ENCODE measurements at places on chromosomes 12 and 14.

GRCh38 chr12:112546996-112547395 is 128.2 kb downstream of the PTPN11 start:
- DNase-seq, result no peak

- DNase-seq, result no peak
Measured at GRCh38 chr14:55803873-55804553, 224.0 kb downstream of the KTN1 start.

- no peak for DNase-seq
Measured at GRCh38 chr12:5260591-5261086, 171.3 kb upstream of the NTF3 start.

DNA sequence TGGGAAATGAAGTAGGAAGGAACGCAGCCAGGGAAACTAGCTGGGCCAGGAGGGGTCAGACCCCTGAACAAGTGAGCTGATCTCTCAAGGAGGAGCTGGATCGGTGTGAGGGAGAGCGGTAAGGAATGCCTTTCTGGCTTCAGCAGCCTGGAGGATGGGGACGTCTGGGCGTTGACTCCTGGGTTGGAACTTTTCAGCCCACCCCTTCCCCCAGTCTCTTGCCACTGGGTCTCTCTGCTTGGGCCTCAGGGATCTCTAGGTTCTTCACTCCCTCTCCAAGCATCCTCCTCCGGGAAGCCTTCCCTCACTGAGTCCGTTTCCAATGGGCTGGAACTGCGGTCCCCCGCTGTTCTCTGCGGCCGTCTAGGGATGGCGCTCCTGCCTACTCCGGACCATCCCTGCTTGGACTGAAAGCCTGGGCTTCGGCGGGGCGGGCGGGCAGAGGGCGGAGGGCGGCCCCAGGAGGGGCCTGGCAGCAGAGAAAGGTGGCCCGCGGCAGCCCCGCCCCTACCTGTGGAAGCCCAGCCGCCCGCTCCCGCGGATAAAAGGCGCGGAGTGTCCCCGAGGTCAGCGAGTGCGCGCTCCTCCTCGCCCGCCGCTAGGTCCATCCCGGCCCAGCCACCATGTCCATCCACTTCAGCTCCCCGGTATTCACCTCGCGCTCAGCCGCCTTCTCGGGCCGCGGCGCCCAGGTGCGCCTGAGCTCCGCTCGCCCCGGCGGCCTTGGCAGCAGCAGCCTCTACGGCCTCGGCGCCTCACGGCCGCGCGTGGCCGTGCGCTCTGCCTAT is at the start of gene KRT7:
TSS of gene KRT7 (plus strand) at position 570 of the 788 bp plus-strand sequence. CDS start at position 624, 54 bp downstream.
- DNase-seq, result no peak

- DNase-seq, result no peak
Measured at GRCh38 chr12:43692064-43692463, 66.5 kb downstream of the PUS7L start.

DNA sequence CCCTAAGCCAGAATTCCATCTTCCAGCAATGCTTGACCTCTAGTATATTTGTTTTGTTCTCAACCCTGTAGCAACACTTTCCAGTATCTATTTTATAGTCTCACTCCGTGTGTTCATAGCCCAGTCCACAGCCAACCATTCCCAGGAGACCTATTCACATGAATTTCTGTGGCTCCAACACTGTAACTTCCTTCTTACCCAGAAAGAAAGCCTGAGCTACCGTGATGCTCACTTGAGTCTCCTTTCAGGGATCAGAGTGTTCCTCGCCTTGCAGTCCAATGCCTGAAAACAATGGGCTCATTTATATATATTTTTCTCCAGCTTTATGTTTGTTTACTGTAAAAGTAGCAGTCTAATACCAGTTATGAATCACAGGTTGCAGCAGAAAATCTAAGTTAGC is 645.0 kb upstream of the NOVA1 start:
- DNase-seq, result no peak

DNA sequence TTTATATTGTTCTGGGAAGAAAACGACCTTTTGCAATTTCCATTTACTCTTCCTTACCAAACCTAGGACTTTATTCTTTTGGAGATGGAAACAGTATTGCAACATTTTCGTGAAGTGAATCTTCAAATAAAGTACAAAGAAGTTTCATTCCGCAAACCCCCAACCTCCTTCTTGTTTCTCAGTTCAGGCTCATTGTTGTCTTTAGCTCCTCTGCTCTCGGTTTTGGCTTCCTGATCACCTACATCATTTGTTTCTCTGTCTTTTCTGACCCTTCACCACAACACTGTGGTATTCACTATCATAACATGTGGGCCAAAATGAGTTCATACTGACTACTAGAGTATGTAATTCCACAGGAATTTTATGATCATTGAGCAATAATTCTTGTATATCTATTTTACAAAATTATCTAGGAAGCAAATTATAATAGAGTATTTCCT is 266.8 kb downstream of the ADAMTS20 start:
- DNase-seq, result no peak

DNA sequence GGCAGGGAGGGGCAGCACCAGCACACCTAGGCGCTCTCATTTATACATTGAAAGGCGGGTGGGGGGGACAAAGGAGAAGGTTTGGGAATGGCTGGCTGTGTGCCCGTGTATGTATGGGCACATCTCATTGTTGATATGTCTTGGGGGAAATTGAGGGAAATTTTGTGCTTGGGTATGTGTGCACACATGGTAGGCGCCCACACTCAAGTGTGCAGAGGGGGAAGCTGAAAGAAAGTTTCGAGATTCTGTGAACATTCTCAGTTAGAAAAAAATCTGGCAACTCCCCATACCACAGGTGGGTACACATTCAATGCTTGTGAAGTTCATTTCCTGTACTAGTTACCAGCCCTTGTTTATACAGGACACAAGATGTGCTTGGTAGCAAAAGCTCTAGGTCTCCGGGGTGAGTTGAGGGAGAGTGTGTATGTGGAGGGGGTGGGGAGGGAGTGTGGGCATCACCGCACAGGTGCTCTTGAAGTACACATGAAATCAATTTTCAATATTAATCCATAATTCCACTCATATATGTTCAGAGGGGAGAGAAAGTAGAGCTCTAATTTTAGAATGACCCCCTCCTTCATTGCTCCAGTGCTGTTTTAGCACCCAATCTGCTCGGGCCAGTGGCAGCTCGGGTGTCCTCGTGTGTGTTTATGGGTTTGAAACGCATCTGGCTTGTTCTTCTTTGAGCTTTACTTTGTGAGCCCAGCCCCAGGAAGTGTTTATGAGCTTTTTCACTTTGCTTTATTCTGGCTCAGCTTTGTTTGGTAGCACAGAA is 286.0 kb downstream of the ZFP36L1 start:
- DNase-seq, result no peak

GRCh38 chr12:66496595-66496994 is 182.3 kb downstream of the GRIP1 start:
- DNase-seq, result no peak

- DNase-seq, result no peak
Measured at GRCh38 chr14:20935303-20935984, 19.8 kb upstream of the RNASE2 start.

DNA sequence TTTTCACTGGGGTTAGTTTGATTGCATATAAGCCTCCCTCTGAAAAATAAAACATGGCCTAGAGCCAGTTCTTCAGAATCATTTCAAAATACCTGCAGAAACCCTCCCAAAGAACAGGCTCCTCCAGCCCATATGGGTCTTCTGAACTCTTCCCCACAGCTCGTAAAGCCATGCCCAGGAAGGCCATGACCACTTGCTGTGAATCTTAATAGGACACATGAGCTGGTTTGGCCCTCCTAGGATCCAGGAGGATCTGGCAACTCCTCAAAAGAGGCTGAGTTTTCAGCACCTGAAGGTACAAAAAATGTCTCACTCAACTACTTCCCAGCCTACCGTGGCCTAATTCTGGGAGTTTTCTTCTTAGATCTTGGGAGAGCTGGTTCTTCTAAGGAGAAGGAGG is 2.4 kb downstream of the MYBPC1 start:
- no peak for DNase-seq

- no peak for DNase-seq
Measured at GRCh38 chr12:26277506-26278246, 82.3 kb downstream of the SSPN start.

DNA sequence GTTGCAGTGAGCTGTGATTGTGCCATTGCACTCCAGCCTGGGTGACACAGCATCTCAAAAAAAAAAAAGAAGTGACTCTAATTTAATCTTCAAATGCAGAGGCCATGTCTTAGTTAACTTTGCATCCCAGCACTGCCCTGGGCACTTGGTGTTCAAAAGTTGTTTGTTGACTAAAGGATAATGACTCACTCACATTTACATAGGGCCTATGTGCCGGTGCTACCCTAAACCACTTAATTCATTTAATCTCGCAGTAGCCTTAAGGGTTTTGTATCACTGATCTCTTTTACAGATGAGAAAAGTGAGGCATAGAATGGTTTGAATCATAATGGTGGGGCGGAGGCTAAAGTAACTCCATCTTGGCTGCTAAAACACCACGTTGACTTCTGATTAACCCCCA is 23.7 kb downstream of the MFAP5 start:
- DNase-seq, result no peak

- no peak for DNase-seq
Measured at GRCh38 chr14:22190411-22191191, 398.4 kb downstream of the DAD1 start.

DNA sequence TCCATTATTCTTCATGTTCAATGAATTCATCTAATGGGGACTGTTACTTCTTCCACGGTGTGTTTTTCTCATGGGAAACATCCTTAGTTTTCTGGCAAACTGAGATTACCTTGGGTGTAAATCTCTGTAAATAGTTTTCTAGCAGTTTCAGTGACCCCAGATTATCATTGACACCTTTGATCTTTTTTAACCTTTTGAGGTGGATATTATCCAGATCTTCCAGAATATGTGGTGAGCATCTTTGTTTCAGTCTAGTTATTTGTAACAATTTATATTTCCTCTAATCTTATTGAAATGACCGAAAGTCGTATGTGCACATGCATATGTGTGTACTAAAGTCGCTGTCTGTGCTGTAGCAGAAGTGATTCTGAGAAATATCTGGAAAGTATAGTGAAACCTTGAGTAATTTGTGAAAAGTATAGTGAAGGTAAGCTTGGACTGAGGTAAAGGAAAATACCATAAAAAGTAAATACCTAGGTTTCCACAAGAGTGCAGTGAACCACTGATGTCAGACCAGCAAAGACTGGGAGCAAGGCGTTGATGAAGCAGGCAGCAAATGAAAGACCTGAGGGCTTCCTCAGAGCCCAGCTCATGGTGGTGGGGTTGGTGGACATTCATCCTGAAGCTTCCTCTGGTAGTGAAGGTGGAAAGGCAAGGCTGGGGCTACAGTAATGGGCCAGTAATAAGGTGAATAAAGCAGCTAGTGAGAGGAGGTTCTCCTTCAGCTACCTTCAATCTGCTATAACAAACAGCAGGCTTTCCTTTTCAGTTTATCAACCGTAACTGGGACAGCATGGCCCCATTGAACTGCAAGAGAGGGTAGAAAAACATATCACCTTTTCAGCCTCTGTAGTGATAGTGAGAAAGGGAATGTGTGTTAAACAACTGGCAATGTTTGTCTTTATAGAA is 480.2 kb upstream of the FBXO33 start:
- no peak for DNase-seq

DNA sequence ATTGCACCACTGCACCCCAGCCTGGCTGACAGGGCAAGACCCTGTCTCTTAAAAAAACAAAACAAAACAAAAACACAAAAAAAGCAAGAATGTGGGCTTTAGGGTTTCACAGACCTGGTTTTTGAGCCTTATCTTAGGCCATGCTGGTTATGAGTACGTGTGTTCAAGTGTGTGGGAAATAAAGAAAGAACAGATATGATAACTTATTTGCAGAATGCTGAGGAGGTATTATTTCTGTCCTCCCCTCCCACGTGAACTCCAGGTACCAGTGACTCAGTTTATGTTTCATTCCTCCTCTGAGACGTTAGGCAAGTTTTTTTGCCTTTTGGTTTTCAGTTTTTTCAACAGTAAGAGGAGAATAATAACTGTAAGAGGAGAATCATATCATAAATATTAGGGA is 49.3 kb downstream of the PCNX1 start:
- no peak for DNase-seq

DNA sequence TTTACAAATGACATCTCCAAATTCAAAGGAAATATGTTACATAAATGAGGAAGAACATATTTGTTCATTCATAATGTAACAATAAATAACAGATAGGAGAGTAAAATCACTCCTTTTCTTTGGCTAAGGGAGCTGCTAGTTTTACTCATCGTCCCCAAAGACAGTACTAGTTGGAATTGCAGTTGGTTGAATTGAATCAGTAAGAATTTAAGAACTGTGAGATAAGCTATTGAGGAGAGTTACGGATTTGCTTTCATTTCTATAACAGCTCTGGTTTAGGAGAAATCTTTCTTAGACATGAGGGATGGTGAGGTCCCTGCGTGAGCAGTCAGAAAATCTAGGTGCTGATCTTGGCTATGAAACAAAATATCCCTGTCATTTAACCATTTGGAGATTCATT is 402.8 kb downstream of the AEBP2 start:
- no peak for DNase-seq

- DNase-seq, result no peak
Measured at GRCh38 chr12:6961278-6961694, 9.2 kb downstream of the PHB2 start.

DNA sequence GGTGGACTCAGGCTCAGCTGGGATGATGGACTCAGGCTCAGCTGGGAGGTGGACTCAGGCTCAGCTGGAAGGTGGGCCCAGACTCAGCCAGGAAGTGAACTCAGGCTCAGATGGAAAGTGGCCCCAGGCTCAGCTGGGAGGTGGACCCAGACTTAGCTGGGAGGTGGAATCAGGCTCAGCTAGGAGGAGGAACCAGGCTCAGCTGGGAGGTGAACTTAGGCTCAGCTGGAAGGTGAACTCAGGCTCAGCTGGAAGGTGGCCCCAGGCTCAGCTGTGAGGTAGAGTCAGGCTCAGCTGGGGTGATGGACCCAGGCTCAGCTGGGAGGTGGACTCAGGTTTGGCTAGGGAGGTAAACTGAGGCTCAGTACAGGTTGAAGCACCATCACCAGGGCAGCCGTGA is 21.8 kb upstream of the C14orf180 start:
- no peak for DNase-seq

DNA sequence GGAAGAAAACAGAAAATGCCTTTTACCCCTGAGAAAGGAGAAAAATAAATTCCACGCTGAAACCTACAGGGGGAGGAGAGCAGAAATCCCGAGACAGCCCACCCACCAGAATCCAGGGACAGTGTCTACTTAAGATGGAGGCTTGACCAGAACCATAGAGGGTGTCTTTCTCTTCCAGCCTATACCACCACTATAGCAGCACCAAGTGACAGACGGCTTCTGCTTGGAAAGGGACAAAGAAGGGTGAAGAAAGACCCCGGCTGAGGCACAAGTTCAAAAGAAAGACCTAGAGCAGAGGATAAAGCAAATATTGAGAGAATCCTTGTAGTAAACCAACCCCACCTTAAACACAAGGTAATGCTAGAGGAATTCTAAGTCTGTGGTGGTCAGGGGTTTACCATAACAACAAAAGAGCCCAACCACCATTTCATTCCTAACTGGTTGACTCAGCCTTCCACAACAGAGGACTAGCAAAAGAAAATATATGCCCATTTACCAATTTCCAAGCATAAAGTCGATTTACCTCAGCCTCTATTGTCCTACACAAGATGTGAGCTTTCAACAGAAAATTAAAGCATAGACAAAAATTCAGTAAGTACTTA is 105.3 kb upstream of the FOXG1 start:
- DNase-seq, result no peak

GRCh38 chr14:104981699-104982541 is 3.7 kb upstream of the CLBA1 start:
- DNase-seq, result no peak

GRCh38 chr12:26580619-26581018 is 252.4 kb downstream of the ITPR2 start:
- DNase-seq, result no peak
